ENCODE measurements at places on chromosomes 4 and X. TPM values are rescaled to one million over a fixed set of nuclear protein-coding genes. Genes with fewer than 3 reads are reported as not detected.

DNA sequence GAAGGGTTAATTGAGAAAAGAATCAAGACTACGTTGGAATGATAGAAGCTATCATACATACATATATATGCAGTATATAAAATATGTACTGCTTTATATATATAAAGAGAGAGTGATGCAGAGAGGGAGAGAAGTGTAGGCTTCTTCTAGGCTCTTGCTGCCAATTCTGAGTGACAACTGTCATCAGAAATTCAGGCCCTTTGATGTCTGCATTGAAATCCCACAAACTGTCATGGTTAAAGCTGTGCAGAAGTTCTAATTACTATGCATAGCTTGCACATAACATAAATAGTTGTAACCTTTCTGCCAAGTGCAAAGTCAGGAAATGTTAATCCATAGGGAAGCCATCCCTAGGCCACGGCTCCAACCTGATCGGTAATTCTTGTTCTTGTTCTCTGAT is 251.0 kb downstream of the STIM2 start:
- H3K36me3 ChIP-seq = no peaks in the 10 kb centered on the region
- no peaks in the 10 kb centered on the region for H3K27me3 ChIP-seq
- DNase-seq = no peak

DNA sequence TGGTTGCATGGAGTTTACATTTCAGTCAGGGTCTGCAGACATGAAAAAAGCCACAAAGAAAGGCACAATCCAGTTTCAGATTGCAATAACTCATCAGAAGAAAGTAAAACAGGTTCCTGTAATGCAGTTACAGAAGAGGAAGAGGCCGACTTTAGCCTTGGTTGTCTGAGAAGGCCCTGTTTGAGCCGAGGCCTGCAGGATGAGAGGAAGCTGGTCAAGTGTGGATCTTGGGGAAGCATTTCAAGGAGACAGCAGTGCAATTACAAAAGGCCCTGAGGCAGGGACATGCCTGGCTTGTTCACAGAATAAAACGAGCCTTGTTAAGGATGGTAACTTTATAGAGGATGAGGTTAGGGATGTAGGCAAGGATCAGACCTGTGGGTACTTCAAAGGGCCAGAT is 62.4 kb downstream of the AFF2 start:
- no peaks in the 10 kb centered on the region for H3K4me1 ChIP-seq
- H3K27me3 ChIP-seq = no peaks in the 10 kb centered on the region
- DNase-seq = no peak
- no peak overlapping the region for H3K4me3 ChIP-seq

The AR gene
- total RNA-seq = 0.98 TPM

The AFP gene
- total RNA-seq = 1.5 TPM

DNA sequence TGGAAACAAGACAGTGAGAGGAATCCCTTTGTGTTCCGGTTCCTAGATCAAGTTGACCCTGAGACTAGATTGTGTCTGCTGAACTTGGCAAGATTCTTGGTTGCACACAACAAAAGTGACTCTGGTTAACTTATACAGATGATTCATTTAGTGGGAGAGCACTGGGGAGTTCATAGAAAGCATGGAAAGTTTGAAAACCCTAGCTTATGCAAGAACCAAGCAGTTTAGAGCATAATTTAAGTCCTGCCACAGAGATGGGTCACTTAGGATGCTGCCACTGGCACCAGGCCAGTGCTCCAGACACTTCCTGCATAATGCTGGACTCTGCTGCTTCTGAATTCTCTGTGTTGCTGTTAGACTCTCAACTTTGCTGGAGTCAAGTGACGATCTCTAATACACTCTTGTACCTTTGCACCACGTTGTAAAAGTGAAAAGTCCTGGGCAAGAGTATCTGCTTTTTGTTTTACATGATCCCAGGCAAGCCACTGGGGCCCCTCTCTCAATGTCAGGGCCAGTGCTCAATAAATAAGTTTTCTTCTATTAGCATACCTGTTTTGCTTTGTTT is 12.7 kb upstream of the DCUN1D4 start:
- no peaks in the 10 kb centered on the region for H3K36me3 ChIP-seq
- no peak overlapping the region for H3K27ac ChIP-seq
- H3K27me3 ChIP-seq = no peaks in the 10 kb centered on the region
- no peak overlapping the region for H3K4me3 ChIP-seq
- no peak for DNase-seq

The RHOXF1 gene
- not detected for total RNA-seq

- no peaks in the 10 kb centered on the region for H3K4me1 ChIP-seq
- DNase-seq = no peak
- no peak overlapping the region for H3K4me3 ChIP-seq
- no peak overlapping the region for H3K27ac ChIP-seq
- H3K27me3 ChIP-seq = peaks cover 5% of the 10 kb centered on the region
- no peaks in the 10 kb centered on the region for H3K36me3 ChIP-seq
Observed at GRCh38 chrX:137198040-137198439, 164.2 kb upstream of the GPR101 start.

Data from pancreas (tissue), 10 donors.